ENCODE measurements at places on chromosomes 3 and 15.
A peak's percentile ranks its signal among the peaks of the same experiment; 100 is the strongest.

- no peak for DNase-seq
Observed at GRCh38 chr3:27723815-27724458, 1.8 kb upstream of the EOMES start.

DNA sequence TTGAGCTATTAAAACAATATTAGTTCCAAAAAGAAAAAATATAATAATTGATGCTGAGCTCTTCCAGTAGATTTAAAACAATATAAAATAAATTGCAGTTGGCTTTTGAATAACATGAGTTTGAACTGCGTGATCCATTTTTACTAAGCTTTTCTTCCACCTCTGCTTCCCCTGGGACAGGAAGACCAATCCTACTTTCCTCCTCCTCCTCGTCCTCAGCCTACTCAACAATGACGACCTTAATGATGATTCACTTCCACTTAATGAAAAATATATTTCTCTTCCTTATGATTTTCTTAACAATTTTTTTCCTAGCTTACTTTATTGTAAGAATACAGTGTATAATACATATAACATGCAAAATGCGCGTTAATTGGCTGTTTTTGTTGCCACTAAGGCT is 78.9 kb upstream of the THRB start:
- DNase-seq: no peak

DNA sequence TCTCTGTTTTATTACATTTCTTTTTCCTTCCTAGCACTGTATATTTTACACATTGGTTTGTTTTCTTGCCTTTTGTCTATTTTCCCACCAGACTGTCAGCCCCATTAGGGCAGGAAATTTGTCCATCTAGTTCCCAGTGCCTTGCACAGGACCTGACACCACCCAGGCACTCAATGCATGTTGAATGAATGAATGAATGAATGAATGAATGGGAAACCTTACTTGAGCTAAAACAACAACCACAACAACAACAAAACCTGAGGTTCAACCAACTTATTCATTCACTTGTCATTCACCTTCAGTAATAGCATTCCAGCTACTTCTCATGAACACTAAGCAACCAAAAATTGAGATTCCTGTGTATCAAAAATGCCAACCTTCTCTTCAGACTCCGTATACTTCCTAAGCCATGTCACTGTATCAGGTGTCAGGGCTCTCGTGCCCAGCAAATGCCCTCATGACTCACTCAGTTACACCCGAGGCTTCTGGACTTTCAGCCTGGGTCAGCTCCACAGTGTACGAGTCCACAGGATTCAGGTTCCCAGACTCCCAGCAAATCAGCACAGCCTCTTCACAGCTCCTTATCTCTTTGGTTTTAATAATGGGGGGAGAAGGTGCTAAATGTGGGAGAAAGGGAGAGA is 37.3 kb downstream of the FSD2 start:
- DNase-seq: peak; percentile 20

GRCh38 chr15:76576523-76577279 is 240.1 kb downstream of the ISL2 start:
- no peak for DNase-seq

DNA sequence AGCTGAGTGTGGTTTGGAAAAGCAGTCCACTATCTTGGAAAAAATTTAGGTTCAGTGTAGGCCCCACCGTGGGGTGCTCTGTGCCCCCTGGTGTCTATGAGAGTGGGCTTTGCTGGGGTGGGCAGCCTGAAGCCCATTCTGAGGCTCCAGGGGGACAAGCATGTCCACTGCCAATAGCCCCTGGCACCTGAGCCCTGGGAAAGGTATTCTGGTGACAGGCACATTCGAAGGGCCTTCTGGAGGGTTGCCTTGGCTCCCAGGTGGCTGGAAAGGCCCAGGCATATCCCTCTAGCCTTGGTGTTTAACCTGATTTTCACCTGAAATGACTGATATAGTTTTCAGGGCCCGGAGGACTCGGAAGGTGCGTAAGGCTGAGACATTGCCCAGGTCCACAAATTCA is 36.1 kb downstream of the SCN5A start:
- DNase-seq: no peak

GRCh38 chr3:62036726-62037125 is 336.6 kb downstream of the FEZF2 start:
- no peak for DNase-seq

- DNase-seq: no peak
Observed at GRCh38 chr15:87300146-87300545, 956.4 kb downstream of the NTRK3 start.

GRCh38 chr3:189466004-189466403 is 165.2 kb upstream of the TP63 start:
- DNase-seq: no peak

GRCh38 chr3:98326945-98327344 is 26.7 kb upstream of the OR5K4 start:
- no peak for DNase-seq

DNA sequence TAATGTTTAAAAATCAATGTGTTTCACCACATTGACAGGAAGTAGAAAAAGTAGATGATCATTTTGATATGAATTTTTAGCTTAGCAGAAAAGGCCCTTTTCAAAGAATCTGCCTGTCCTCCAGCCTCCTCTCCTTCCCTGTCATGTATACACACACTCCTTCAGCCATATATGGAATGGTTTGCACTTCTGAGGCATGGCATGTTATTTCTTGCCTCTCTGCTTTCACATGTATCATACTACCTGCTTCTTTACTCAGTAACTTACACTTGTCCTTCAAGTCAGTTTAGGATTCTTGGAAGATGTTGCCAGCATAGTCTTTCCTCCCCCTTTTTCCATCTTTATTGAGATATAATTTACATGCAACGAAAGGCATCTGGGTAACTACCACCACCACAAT is 79.0 kb downstream of the REC114 start:
- DNase-seq: no peak

DNA sequence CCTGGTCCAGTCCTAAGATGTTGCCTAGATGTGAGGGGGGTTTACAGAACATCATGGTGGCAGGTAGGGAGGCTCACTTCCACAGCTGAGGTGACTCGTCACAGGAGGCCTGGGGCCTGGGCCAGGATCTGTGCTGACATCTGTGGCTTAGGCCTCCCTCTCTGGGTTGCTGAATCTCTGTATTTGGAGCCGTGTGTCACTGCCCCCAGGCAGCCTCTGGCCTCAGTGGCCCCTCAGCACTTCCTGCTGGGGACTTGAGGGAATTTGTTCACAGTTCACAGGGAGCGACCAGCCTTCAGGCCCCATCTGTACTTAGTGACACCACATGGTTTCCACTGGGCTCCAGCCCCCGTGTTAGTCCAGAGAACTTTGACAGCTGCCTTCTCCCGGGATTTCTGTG is 41.7 kb upstream of the ADAMTSL3 start:
- no peak for DNase-seq

DNA sequence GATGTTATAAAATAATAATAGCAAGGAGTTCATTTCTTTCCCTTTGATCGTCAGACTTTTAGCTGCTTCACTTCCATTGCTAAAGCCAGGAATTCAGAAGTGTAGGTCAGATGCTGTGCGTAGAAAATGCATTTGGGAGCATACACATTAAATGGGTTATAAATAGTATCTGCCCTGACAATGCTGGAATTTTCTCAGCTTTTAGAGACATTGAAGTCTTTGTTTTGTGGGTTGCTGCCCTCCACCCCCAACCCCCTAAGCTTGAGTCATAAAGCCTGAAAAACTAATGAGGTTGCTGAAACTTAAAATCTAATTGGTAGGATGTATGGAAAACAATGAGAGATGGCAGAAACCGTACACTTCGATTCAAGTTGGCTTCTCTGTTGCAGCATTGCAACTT is 81.9 kb downstream of the MITF start:
- no peak for DNase-seq

GRCh38 chr3:115254492-115255196 is 107.6 kb upstream of the ZBTB20 start:
- DNase-seq: no peak

GRCh38 chr3:42847731-42848130 is 27.9 kb downstream of the CYP8B1 start:
- DNase-seq: no peak

DNA sequence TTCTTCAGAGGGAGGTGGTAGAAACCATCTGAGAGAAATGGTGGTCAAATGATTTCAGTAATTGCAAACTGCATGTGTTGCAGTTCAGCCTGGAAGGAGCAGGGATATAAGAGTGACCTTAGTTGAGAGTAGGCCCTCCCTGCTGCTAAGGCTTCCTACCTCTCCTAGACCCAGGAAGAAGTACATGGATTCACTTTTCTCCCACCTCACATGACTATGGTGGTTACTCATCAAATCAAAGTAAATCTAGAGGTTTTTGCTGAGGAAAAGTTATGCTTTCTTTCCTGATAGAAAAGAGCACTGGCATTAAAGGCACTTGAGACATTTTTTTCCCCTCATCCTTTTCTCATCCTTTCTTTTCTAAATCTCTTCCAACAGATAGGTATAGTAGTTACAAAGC is 43.2 kb upstream of the LEKR1 start:
- no peak for DNase-seq

- no peak for DNase-seq
Observed at GRCh38 chr3:135878501-135878900, 87.0 kb upstream of the PPP2R3A start.

GRCh38 chr3:140552898-140553297 is 125.0 kb upstream of the TRIM42 start:
- DNase-seq: no peak

GRCh38 chr3:13023971-13024764 is 49.1 kb downstream of the IQSEC1 start:
- DNase-seq: no peak

DNA sequence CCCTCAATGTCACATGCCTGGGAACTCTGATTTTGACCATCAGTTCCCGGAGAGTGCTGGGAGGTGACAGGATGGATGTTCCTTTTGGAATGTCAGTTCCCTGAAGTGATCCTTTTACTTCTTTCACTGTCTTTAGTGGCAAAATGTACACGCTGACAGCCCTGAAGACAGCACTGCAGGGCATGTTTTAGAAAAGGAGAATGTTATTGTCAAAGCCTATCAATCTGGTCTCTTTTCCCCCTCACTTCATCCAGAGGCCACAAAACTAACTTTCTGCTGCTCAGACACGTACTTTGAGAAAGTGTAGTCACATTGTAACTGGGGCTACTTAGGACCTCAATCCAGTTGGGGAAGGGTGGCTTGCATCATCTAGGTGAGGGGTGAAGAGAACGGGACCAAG is 14.0 kb upstream of the NEO1 start:
- no peak for DNase-seq

- DNase-seq: peak; percentile 68
Observed at GRCh38 chr3:53222183-53222901, 33.5 kb downstream of the TKT start.

DNA sequence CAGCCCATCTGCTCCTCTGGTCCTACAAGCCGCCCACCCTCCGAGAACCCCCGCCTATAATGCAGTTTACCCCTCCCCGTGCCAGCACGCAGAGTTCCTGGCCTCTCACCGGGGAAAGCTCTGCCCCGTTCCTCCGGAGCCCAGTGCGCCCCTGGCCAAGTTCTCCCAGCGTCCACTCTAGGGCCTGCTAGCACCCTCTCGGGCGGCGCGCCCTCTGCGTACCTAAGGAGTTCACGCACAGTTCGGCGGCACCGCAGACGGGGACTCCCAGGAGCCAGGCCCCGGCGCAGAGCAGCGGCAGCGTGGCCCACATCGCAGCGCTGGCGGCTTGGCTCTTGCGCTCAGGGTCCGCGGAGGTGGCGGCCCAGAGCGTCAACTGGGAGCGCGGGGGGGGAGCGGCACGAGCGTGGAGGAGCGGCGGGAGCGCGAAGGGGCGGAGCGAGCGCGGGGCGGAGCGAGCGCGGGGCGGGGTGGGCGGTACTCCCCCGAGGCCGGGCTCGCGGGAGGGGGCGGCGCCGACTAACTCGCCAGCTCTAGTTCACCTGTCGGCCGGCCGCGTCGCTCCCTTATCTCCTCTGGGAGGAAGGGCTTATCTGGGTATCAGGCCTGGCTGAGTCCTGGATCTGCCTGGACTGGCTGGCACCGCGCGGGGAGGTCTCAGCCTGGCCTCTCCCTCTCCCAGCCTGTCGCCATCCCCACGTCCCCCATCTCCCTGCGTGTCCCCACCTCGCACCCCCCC is at the start of gene CTSH:
Gene CTSH, minus strand, starts transcription at position 378 of the 739 bp plus-strand sequence. Its CDS starts 65 bp downstream, at position 313.
- peak; percentile 75 for DNase-seq

- DNase-seq: no peak
Observed at GRCh38 chr15:38134252-38134651, 118.4 kb upstream of the SPRED1 start.

- DNase-seq: no peak
Observed at GRCh38 chr3:101964861-101965260, 115.5 kb downstream of the NFKBIZ start.

DNA sequence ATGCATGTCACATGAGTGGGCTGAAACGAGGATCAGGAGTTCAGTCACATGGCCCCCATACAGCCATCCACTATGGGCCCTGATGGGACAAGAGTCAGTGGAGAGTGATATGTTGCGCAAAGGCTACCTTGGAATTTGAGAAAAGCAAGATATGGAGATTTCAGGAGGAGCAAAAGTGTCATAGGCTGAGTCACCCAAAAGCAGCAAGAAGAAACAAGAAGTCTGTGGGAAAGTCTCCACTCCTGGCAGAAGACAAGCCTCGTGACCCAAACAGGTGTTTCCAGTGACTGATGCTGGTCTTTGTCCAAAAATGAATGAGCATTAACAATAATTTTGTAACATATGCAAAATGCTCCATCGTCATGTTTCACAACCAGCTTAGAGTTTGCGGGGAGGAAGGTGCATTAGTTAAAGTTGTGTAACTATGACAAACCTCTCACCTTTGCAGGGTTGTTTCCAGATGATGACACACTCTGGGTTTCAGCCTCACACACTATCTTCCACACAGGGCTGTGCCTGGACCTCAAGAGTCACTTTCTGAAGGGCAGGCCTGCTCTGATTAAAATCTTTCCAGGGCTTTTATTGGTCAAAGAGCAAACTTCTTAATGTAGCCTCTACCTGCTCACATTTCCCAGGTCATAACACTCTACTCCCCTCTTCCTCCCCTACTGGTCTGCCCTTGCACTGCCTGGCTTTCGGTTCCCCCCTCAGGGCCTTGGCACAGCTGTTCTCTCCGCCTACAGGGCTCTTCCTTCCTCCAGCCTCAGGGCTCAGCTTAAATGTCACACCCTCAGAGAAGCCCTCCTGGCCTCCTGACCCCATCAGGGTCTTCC is 3.9 kb upstream of the DNASE1L3 start:
- DNase-seq: no peak

- DNase-seq: peak; percentile 83
Observed at GRCh38 chr3:23740517-23740965, 65.2 kb upstream of the UBE2E1 start.

DNA sequence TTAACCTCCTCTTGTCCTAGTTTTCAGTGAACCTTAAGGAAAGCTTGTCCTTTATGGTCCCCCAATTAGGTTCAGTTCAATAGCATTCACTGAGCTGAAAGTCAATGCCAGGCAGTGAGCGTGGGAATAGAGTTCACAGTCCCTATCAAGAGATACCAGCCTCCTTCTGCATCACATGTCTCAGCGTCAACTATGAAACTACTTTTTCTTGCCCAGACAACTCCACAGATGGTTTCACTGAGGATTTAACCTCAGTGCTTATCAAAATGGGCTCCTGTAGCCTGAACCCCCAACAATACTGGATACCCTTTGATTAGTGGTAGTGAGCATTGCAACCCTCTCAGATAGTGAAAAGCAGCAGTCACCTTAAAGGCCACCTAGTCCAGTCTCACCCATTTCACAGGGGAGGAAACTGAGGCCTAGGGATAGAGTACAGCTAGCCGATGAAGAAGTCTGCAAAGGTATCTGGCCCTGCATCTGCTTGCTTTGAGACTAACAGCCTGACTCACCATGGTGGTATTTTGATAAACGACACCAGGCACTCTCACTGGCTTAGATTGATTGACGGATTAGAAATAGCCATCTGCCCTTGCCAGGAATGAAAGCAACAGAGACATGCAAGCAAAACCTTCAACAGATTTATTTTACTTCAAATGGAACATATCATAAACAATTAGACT is 1.6 kb upstream of the UBA3 start:
- peak; percentile 33 for DNase-seq

All from SW480 (cell line).